ENCODE measurements at places on chromosomes 2 and 18. TPM values are rescaled to one million over a fixed set of nuclear protein-coding genes. Genes with fewer than 3 reads are reported as not detected.

TRAPPC8 gene
- 41.5 TPM for total RNA-seq

LYG2 gene
- not detected for total RNA-seq

SPATA3 gene
- 0.29 TPM for total RNA-seq

GALNT13 gene
- total RNA-seq = 0.55 TPM

CELF4 gene
- not detected for total RNA-seq

MREG gene
- 10.9 TPM for total RNA-seq

COL4A3 gene
- total RNA-seq = not detected
